ENCODE measurements at places on chromosomes 2 and 18.

GRCh38 chr2:134792186-134792585 lies 46.2 kb upstream of the ACMSD start:
- DNase-seq, result no peak

DNA sequence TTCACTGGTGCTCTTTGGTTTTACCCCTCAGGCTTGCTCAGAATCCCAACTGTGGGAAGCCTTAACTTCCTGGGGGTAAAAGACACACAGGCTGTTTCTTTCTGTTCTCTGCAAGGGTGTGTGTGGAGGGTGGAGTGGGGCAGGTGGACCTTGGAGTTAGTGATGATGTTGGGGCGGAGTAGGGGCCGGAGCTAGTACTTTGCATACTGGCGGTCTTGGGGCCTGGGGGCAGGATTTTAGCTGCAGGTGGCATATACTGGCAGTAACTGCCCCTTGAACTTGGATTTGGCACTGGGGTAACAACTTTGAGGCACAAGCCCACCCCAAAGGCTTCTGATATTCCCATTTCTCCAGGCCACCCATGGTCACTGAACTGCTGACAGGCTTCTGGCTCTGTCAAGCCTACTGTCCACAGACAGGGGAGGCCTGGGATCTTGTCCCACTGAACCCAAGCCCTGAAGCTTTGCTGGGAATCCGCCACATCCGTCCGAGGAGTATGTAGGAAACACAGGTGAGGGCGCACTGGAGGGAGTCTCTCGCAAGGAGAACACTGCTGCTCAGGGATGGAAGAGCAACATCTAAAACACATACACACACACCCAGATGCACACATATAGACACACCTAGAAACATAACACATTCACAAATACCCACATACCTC lies 258.9 kb downstream of the DYSF start:
- DNase-seq, result no peak

DNA sequence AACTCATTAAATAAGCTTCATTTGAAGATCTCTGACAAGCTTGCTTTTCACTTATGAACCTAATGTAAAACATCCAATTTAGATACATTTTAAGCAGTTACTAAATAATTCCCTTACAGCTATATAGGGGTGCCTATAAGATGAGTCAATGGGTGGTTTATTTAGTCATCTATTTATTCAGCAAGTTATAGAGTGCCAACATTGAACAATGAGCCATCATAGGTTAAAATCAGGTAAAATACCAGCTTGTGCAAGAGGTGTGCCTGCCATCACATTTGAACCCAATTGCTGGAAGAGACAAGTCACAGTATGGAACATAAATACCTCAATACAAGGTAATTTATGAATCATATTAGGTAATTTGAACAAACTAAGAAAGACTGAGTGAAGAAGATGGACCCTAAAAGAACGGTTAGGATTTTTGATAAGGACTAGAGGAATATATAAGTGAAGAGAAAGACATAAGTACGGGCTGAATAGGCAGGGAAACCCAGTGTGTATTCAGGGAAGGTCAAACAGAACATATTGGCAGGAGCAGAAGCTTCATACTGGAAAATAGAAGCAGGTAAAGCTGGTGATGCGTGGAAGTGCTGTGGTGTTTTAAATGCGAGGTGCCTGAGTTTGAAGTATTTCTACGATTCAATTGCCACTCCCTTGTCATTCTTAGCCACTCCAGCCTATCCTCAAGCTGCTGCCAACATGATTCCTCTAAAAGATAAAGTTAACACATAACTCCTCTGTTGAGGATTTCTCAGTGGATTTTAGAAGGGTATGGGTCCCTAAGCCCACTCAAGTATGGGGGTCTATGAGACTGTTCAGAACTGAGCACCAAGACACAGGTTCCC lies 18.9 kb upstream of the STAT4 start:
- DNase-seq, result no peak

DNA sequence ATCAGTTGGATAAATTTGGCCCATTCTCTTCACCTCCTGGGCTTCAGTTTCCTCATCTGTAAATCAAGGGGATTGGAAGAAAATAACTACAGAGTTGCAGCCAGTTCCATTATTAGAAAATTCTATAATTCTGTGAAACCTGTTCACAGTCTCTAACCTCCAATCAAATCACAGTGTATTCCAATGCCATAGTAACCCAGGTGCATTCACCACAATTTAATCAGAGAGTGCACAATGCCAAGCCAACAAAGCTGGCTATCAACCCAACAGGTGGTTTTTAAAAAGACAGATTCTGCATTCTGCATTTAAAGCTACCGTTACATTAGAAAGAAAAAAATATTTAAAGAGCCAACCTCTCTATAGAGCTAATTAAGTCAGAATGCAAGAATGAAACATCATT lies 308.6 kb downstream of the RNF144A start:
- no peak for DNase-seq

DNA sequence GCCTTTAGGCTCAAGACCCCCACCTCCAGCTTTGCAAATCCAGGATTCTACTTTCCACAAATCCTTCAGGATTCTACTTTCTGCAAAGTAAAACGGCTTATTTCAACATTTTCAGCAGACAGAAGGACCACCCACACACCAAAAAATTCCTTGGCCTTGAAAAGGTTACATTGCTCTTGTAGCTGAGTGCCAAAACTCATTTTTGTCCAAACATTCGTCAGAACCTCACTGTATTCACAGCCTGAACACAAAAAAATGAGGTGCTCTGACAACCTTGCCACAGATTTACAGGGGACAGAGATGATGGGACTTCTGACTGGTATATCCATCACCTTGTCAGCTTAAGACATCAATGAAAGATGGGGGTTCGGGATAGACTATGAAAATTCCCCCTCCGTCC lies 63.0 kb upstream of the COX7A2L start:
- no peak for DNase-seq
